Left kidney (tissue), 8 donors: ENCODE measurements at places on chromosomes 4 and X. TPM values are rescaled to one million over a fixed set of nuclear protein-coding genes. Genes with fewer than 3 reads are reported as not detected.

ANKRD50 gene
- 47.5 TPM for polyA plus RNA-seq

FRMD7 gene
- polyA plus RNA-seq, result 1.3 TPM

CXCL10 gene
- 0.93 TPM for polyA plus RNA-seq

ZNF157 gene
- polyA plus RNA-seq, result 1.6 TPM

UPF3B gene
- 41.7 TPM for polyA plus RNA-seq

EDNRA gene
- 88.5 TPM for polyA plus RNA-seq

MOSPD2 gene
- polyA plus RNA-seq, result 31.5 TPM

ARMCX4 gene
- polyA plus RNA-seq, result 32.1 TPM

REELD1 gene
- 0.80 TPM for polyA plus RNA-seq

SUPT20HL2 gene
- not detected for polyA plus RNA-seq

ART3 gene
- polyA plus RNA-seq, result 0.42 TPM

KIAA1210 gene
- polyA plus RNA-seq, result 1.5 TPM

DNA sequence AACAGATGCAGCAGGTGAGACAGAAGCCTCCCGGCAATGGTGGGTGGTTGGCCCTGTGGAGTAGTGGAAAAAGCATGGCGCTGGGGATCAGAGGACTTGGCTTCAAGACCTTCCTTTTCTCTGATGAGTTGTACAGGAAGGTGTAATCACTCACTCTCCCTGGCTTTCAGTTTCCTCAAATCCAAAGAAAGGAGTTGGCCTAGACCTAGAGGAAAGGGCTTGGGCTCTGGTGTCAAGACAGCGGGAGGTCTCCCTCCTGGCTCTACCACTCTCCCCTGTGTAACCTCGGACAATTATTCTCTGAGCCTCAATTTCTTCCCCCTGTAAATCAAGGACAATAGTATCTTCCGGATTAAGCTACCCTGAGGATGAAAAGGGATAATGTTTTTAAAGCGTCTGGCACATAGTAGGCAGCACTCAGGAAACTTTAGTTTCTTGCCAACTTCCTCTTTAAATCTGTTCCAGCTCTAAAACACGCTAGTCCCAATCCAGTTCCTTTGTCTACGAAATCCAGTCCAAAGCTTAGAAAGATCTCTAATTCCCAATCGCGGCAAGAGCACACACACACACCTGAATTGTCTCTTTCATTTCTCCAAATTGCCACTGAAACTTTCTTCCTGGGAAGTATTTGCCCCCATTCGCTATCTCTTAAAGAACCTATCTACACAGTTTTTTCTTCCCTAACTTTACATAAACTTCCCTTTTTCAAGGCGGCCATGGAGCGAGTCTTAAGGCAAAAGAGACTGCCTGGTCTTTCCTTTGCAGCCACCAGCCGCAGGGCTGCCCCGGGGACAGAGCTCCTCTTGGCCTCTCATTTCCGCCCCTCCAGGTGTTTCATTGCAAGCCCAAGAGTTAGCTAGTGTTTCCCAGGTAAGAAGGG lies 29.9 kb upstream of the GPC4 start:
- peak; percentile 35 for DNase-seq

DNA sequence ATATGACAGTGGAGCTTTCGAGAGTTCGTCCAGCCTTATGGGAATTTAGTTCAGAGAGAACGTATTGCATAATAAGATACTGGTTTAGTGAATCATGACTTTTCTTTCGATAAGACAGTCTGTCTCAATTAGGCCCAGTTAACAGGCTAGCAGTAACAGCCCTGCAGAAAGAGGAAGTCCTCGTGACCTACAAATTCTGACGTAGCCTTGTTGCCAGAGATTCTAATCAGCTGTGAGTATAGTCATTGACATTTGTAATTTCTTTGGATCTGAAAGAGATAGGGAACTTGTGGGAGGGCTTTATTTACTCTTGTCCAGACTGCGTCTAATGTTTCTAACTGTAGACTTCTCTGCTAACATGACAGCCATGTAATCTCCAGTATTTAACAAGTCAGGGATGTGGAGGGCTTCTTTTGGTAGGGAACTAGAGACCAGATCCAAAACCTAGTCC lies 15.8 kb downstream of the ART3 start:
- no peak for DNase-seq

GRCh38 chr4:71201057-71201456 lies 137.8 kb upstream of the SLC4A4 start:
- no peak for DNase-seq

DNA sequence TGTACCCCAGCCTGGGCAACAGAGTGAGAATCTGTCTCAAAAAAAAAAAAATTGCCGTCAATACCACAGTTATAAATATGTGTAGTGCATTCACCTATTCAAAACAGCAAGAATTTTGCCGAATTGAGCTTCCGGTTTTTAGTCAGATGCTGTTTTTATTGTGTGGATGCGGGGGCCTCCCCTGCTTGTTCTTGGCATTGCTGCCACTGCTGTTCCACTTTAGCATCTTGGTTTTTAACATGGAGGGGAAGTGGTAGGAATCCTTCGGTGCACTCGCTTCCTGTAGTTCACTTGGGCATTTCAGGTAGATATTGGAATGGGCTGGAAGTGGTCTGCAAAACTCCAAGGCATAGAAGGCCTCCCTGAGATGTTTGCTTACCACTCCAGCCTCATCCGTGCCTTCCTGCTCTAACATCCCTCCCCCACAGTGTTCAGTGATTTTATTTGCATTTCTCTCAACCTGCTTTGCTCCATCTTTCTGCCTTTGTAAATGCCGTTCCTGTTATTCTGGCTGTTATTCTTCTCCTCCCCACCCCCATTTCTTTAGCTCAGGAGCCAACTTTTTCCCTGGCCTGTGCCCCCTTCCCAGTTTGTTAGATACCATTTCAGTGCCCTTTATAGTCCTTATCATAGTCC lies 25.5 kb downstream of the MOB1B start:
- no peak for DNase-seq

GRCh38 chr4:98518559-98519267 lies 139.7 kb downstream of the TSPAN5 start:
- DNase-seq, result no peak

DNA sequence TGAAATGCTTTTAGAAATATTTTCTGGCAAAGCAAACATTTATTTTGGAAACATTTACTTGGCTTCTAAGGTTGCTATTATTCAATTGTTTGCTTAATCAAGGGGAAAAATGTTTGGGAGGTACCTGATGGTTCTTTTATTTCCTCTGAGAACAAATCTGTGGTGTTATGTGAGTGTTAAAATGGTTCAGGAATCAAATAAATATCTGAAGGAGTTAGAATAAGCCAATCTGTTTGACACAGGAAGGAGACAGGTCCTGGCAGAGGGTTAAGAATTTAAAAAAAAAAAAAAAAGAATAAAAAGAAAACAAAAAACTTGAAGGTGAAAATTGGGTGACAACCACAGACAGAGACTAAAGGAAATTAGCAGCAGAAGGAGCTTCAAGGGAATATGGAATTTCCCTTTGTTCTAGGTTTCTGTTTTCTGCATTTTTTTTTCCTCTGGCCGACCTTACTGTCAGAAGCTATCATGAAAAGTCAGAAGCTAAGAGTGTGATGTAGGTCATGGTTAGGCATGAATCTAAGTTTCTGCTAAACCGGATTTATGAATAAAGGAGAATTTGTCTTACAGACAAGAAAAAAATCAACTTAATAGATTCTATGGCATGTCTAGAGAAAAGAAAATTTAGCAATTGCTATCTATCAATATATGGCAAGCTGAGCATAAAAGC lies 78.6 kb upstream of the PNPLA4 start:
- DNase-seq, result no peak

- DNase-seq, result no peak
These were observed 1665.0 kb upstream of the TENM3 start for GRCh38 chr4:180578175-180578574.

DNA sequence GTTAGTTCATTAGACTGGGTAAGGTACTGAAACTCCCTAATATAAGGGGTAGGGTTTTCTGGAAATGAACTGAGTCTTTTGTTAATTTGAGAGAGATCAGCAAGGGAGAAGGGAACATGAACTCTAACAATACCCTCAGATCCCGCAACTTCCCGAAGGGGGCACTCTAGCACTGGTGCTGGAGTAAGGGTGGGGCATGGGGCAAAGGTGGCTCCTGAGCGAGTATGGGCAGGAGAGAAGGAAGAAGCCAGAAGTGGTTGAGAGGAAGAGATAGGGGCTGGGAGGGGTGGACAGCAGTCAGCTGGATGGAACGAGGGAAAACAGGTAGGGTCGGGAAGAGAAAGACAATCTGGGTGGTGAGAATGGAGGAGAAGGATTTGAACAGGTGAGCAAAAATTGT lies 183.2 kb upstream of the MAGEE2 start:
- no peak for DNase-seq

- DNase-seq, result no peak
These were observed 11.5 kb downstream of the IGSF1 start for GRCh38 chrX:131277543-131278136.

- peak; percentile 57 for DNase-seq
These were observed at the start of gene BST1 for GRCh38 chr4:15702941-15703403. BST1 (plus strand) TSS chr4:15703065; CDS start chr4:15703145, 80 bp downstream.

DNA sequence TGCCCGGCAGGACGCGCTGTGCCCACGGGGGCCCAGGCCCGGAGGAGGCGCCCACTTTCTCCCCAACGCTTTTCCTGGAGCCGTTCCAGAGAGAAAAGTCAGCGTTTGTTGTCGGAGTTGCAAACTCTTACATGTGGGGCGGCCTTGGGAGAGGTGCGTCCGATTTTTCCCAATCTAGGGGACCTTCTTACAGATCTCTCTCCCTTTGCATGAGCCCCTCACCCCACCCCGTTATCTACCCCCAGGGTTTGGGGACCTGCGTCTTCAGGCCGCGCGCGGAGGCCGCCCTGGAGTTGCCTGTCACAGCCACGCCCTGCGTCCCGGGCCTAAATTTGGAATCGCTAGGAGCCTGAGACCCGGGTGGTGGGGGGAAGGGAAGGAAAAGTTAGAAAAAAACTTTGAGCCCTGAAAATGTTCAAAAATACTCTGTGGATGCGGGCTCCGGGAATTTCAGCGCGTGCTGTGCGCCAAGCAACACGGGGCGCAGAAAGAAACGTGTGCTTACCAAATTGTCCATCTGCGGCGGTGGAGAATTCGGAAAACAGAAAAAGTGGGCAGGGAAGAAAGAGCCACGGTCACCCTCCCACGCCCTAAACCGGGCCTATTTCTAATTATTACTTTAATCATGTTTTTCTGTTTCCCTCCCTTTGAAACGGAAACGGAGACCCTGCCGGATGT lies 587 bp downstream of the CD99 start:
- DNase-seq, result peak; percentile 37

GRCh38 chrX:130467936-130468335 lies 66.1 kb downstream of the RBMX2 start:
- DNase-seq, result no peak

- no peak for DNase-seq
These were observed 58.4 kb upstream of the NKX1-1 start for GRCh38 chr4:1464581-1465171.

GRCh38 chr4:87745064-87745807 lies 54.1 kb upstream of the IBSP start:
- DNase-seq, result no peak

- peak; percentile 79 for DNase-seq
These were observed 24.8 kb downstream of the ZFYVE28 start for GRCh38 chr4:2393353-2394270.

DNA sequence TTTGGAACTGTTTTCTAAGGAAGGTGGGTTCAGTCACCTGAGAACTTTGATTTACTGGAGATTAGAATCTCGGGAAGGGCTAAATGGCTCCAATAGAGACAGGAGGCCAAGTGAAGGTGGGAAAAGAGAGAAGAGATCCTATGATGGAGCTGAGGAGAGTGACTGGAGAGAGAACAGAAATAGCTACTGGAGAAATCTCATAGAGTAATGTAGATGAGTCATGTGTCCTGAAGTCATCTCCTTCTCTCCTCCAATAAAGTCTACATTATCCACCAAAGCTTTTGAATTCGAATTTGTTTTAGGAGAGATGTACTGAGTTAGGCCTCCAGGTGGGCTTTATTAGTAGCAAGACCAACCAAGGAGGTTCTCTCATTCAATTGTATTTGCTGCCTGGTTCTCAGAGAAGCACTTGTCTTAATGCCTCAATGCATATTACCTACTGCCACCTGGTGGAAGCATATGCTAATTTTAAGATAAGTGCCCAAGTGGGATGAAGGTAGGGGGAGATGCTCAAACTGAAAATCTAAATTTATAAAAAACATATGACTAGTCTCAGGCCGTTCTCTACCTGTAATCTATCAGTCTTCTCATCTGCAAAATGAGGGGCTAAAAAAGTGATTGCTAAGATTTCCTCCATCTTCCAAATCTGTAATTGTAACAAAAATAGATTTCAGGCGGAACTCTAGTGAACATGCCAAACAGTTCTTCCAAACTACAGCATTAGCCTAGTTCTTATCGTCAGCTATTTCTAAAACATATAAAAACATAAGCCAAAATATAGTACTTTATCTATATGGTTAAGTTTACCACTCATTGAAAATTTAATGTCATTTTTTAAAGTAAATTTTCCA lies 24.4 kb downstream of the TXK start:
- DNase-seq, result peak; percentile 58

- DNase-seq, result no peak
These were observed 475.6 kb upstream of the FTHL17 start for GRCh38 chrX:31547416-31547815.

GRCh38 chr4:153274967-153275366 lies 69.5 kb upstream of the MND1 start:
- no peak for DNase-seq

GRCh38 chrX:118198577-118198976 lies 82.0 kb upstream of the KLHL13 start:
- no peak for DNase-seq

DNA sequence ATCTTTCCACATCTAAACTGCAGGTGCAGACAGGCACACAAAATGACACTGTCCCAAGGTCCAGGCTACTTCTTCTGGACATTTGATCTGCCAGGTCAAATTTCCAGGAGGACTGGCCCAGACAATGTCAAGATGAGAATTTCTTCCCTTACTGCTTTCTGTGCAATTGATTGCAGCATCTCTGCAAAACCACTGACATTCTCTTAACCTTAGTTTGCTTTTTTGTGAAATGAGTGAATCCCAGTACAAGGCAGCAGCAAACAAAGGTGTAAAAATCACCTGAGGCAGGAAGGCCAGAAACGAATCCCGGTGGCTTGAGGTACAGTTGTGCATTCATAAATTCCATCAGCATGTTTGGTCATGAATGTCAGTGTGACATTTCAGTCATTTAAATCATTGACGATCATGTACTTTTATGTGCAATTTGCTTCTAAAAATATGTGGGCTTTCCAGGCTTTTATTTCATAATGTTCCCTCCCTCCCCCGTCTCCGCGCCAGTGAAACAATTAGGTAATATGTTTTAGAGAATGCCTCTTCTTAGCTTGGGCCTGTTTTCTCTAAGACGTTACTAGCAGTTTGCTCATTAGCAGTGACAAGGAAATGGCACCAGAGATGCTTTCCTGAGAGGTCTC lies 39.1 kb downstream of the NHS start:
- no peak for DNase-seq

DNA sequence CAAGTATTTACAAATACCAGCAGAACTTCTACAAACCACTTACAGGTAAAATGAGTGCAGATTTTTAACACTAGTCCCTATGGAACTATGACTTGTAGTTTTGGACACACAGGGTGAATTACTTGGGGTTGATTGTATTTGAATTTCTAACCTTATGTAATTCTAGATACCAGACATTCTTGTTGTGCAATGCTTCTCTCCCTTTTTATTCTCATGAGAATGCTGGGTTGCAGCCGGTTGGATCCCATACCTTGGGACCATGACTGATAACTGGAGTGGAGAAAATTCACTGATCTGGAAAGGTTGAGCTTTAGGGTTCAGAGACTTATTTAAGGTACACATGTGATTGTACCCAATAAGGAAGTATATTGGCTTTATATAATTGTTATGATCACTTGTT lies 8.8 kb downstream of the TET2 start:
- DNase-seq, result no peak

GRCh38 chr4:123402121-123402465 lies 5.5 kb downstream of the SPRY1 start:
- DNase-seq, result no peak
